ENCODE measurements at places on chromosomes 4 and X. TPM values are rescaled to one million over a fixed set of nuclear protein-coding genes. Genes with fewer than 3 reads are reported as not detected.

GRCh38 chrX:135477576-135477975, 42.9 kb upstream of the INTS6L start:
- DNase-seq, result no peak

DNA sequence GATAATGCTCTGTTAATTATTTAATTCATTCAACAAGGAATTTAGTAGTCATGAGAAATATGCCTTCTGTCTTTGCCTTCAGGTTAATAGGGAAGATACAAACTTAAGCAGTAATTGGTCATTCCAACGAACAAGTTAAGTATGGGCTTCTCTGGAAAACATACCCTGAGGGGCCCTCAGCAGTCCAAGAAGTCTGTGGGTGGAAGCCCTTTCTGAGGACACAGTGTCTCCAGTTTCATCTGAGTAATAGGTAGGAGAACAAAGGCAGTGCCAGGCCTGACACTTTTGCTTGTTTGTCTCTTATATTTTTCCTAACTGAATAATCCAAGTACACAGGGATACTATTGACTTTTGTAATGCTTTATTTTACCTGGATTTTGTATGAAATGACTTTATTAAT, 262.5 kb downstream of the FBXW7 start:
- no peak for DNase-seq

DNA sequence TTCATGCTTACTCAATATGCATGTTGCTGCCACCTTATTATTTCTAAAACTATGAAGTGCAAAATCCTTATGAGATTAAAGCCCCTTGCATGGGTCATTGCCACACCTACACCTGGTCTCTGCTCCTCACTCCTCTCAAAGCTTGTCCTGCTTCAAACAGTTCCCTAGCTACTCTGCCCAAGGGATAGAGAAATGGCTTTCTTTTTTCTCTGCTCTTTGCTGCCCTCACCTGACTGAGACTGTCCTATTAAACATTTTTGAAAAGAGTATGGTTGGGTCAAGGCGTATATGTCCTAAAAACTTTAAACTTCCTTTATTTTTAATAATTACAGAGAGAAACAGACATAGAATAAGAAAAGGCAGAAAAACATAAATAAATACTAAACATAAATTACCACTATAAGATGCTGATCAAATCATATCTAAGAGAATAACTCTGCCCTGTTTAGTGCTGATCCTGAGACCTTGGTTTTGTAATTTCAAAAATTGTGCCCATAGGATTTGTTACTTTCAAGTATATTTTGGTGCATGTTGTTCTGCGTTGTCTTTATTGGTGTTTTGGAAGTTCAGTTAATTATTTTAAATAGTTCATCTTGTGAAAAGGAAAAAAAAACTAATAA, 704.9 kb upstream of the PABPC4L start:
- DNase-seq, result no peak

DNA sequence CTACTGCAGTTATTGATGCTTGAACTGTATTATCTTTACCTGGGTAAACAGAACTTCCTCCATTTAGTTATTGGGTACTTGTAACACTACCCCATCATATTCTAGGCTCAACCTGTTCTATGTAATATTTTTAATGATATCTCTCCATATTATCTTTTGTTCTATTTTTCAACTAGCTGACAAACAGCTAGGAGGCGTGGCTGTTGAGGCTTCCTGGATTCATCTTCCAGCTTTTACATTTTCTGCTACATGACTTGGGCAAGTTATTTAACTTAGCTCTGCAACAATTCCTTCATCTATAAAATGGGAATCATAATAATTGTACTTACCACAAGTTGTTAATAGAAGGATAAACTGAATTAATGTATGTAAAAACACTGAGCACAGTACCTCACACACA, 349.3 kb downstream of the PTTG2 start:
- DNase-seq, result no peak

DNA sequence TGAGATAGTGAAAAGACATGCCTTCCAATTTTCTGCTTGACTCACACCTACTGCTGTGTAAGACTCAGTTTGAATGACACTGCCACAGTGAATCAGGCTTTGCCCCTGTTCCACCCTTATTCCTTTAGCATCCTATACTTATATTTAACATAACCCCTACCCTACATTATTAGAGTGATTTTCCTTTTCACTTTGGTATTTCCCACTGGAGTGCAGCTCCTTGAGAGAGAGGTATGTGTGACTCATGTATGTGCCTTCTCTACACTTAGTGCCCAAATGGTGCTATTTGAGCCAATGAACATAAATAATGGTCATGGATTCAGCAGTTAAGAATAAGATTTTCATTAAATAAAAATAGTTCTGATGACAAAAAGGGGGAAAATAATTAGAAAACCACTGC, 69.5 kb downstream of the RRAGB start:
- DNase-seq, result no peak

DNA sequence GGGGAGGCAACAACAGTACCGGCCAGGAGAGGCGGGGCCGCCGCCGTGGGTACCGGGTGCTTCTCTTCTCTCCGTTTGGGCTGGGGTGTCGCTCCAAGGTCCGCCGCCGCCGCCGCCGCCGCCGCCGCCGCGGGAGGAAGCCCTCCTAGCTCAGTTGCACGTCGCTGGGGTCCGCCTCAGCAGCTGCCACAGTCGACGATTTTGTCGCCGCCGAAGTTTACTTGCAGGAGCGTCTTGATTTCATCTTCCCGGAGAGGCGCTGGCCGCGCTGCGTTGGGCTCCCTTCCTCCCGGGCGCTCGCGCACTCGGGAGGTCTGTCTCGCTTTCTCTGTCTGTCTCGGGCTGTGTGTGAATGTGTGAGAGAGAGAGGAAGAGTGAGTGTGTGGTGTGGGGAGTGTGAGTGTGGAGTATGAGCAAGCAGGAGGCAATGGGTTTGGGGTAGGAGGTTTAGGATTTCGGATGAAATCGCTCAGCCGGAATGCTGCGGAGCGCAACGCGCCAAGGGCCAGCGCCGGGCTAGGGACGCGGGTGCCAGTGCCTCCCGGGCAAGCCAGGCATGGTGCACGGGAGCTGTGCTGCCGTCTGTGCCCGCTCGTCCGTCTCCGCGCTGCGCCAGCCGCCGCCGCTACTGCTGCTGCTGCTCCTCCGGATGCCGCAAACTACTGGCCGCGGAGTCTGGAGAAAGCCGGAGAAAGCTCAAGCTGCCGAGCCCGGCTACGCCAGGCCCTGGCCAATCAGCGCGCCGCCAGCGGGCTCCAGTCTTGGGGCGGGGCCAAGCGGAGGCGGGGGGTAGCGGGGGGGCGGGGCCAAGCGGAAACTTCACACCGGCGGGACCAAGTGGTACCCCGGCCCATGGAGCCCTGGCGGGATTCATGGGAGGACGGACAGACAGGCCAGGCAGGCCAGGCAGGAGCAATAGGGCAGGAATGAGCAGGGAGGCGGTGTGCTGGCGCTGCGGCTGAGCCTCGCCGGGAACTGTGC, at the start of gene PCDH19:
Gene PCDH19, minus strand, starts transcription at position 664 of the 981 bp plus-strand sequence. CDS start 1,676 bp downstream, outside the sequence.
- peak; percentile 95 for DNase-seq

- DNase-seq, result peak; percentile 75
Observed at GRCh38 chr4:7389719-7390118, 45.0 kb downstream of the PSAPL1 start.

- DNase-seq, result no peak
Observed at GRCh38 chrX:17689971-17690409, 47.3 kb upstream of the SCML1 start.

GRCh38 chr4:175758050-175759024, 53.7 kb downstream of the GPM6A start:
- DNase-seq, result no peak

DNA sequence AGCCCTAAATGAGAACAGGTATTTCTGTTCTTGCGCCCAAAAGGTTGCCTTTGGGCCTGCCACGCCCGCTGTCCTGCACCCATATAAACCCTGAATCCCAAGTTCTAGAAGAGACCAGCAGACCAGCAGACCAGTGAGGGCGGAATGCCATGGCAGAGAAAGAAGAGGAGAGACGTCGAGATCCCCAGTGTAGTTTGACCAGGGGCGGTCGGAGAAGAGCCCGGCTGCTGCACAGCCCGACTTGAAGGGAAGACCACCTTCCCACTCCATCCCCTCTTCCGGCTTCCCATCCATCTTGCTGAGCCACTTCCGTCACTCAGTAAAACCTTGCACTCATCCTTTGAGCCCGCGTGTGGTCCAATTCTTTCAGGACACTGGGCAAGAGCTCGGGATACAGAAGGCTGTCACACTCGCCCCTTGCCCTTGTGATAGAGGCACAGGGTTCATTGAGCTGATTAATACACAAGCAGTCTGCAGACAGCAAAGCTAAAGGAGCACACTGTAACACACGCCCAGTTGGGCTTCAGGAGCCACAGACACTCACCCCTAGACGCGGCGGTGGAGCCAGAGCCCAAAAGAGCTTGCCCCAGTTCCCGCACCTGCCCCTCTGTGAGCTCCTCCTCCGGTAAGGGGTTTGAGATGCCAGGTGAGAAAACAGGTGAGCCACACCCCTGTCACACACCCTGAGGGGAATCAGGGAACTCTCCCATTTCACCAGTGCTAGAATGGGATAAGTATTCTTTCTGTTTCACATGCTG, 230.8 kb downstream of the PCDH10 start:
- DNase-seq, result peak; percentile 60

DNA sequence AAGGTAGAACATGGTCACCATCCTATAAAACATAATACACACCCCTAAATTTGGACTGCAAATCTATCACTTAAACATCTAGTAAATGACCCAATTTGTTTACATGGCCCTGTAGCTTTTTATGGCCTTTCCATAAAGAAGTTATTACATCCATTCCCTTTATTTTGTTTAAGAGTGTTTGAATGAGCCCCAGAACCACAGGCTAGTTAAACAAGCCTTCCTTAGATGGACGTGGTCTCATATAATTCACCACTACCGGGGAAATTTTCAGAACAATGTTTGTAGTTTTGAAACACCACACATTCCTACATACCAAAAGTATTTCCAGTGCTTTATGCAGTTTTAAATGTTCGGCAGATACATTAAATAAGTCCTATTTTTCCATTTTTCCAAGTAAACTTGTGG, 12.3 kb downstream of the PDGFC start:
- DNase-seq, result no peak

DNA sequence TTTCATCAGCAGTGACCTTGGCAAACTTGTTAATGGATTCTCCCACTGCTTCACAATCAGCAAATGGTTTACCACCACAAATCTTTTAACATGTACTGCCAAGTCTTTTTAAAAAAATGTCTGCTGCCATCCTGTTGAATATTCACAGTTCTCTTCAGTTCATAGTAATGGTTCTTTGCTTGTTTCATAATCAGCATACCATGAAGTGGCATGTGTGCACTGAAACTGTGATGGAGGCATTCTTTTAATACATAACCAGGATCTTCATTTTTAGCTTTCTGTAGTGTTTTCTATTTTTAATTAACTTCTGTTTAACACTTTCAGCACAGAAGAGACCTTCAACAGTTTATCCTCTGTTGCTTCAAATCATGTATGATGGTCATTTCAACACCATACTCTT, 230.1 kb upstream of the ARSJ start:
- DNase-seq, result no peak

MAGEB17 gene
- total RNA-seq, result not detected

UBA6 gene
- total RNA-seq, result 61.7 TPM
